ENCODE measurements at places on chromosomes 5 and 9. TPM values are rescaled to one million over a fixed set of nuclear protein-coding genes. Genes with fewer than 3 reads are reported as not detected.

Gene NFIB
- polyA plus RNA-seq = 0.09 TPM

Gene PCDHA9
- polyA plus RNA-seq = not detected

Gene FBXO10
- polyA plus RNA-seq = 8.8 TPM

Gene LHX6
- not detected for polyA plus RNA-seq

Gene SYK
- polyA plus RNA-seq = 74.3 TPM
